NCI-H526 (cell line): ENCODE measurements at places on chromosomes 6 and 20.

- DNase-seq: no peak
Measured at GRCh38 chr6:144619966-144620365, 334.8 kb downstream of the UTRN start.

DNA sequence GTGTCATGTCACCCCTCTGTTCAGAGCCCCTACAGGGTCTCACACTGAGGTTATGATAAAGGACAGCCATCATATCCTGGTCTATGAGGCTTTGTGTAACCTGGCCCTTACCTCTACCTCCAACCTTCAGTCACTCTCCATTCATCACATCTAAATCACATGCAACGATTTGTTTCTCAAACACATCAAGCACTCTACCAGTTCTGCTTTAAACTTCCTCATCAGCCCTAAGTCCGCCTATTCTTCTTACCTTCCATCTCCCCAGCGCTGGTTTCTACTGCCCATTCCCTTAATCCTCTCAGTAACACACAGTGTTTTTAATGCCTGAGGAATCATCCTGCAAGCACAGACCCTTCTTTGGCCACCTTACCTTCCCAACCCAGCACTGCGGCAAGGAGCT lies 17.9 kb upstream of the BACH2 start:
- no peak for DNase-seq

DNA sequence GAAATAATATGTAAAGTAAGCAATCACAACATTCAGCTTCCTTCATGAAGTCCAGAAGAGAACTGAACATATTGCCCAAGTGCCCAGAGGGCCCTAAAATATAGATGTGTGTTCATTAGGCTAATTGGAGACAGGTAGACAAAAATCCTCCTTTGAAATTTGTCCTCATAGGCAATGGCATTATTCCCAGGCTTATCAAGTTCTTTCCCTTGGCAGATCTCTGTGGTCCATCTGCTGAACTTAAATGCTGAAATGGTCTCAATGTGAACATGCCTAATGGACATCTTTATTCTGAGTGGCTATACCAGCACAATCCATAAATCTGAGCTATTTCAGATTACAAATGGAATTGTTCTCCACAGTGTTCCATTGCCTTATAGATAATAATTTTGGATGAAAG lies 79.0 kb upstream of the BMP5 start:
- DNase-seq: no peak

GRCh38 chr6:46420921-46421638 lies 70.2 kb downstream of the RCAN2 start:
- DNase-seq: no peak

- peak; percentile 11 for DNase-seq
Measured at GRCh38 chr6:32108094-32108627, 977 bp downstream of the TNXB start.

- DNase-seq: no peak
Measured at GRCh38 chr20:36141310-36141709, 13.2 kb upstream of the EPB41L1 start.

DNA sequence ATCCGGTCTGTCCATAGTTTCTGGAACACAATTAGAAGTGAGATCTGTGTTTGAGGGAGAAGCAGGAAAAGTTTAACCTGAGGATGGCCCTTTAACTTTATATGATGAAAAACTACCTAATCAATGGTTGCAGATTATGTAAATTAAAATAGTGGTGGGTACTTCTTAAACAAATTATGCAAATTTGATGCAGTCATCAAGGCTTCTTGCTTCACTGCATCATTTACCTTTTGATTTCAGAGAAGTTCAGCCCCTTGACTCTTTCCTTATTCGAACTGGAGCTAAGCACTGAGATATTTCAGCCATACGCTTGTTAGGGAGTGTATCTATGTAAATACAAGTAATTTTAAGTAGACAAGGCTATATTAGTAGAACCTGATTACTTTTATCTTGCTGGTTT lies 73.8 kb downstream of the JARID2 start:
- DNase-seq: no peak

DNA sequence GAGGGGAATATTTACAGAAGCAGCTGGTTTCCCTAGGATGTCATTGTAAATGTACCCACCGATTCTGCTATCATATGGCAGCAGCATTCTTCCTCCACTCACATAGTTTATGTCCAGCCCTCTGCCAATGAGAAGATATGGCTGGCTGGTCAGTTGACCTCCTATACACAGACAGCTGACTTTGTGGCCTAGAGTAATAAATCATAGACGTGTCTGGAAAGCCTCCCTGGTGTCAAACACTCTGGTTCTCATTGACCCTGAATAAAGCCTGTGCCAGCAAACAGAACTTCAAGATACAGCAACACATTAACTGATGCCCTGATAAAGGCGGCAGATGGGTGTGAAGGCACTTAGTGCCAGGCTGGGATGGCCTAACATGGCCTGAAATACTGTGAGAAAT lies 52.6 kb downstream of the GPR63 start:
- DNase-seq: no peak

GRCh38 chr6:154960854-154961530 lies 34.1 kb upstream of the TIAM2 start:
- DNase-seq: no peak

DNA sequence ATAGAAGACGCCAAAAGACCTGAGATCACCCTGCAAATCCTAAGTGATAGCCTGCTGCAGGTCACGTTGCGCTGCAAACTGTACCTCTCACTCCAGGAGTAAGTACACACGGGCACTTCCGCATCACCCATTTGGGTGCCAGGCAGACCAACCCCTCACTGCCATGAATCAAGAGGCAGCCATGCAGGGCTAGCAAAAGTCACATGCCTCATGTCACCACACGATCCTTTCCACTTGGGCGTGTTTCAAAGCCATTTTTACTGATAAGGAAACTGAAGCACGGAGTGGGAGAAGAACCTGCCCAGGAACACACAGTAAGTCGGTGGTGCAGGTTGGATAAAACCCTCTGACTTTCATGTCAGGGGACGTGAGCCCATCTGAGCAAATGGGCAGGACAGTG lies 37.0 kb downstream of the BPIFB1 start:
- no peak for DNase-seq

DNA sequence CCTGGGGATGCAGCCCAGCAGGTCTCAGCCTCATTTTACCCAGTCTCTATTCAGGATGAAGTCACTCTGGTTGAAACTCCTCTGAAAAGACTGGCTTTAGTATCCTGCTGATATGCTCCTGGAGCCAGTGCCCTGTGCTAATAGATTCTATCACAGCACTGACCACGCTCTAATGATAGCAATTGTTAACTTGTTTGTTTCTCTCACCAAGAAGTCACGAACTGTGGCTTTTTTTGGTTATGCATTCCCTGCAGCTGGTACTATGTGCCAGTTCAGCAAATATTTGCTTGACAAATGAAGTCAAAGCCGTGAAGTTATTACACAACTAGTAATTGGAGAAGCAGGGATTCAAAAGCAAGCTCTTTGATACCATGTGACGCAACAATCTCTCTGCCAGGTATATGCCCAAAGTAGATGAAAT lies 754.6 kb downstream of the KIF16B start:
- peak; percentile 27 for DNase-seq

GRCh38 chr6:56961151-56961550 lies 6.2 kb downstream of the BEND6 start:
- DNase-seq: no peak

DNA sequence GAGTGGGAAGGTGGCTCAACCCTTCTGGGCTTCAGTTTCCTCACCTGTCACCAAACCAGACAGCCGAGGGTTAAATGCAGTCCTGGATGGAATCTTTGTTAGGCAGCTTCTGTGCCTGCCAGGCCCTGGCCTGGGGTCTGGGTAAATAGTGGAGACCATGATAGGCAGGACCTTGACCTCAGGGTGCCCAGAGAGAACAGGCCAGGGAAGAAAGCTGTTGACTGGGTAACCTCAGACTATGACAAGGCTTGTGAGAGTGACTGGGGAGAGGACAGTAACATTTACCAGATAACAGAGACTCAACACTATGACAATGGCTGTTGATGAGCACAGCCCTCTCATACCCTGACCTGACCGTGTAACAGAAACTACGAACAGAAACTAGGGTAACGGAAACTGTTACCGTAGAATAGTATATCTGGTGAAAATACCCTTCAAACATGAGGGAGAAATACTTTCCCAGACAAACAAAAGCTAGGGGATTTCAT lies 218.3 kb downstream of the PREX1 start:
- no peak for DNase-seq

GRCh38 chr6:163630572-163630971 lies 216.1 kb downstream of the QKI start:
- no peak for DNase-seq

DNA sequence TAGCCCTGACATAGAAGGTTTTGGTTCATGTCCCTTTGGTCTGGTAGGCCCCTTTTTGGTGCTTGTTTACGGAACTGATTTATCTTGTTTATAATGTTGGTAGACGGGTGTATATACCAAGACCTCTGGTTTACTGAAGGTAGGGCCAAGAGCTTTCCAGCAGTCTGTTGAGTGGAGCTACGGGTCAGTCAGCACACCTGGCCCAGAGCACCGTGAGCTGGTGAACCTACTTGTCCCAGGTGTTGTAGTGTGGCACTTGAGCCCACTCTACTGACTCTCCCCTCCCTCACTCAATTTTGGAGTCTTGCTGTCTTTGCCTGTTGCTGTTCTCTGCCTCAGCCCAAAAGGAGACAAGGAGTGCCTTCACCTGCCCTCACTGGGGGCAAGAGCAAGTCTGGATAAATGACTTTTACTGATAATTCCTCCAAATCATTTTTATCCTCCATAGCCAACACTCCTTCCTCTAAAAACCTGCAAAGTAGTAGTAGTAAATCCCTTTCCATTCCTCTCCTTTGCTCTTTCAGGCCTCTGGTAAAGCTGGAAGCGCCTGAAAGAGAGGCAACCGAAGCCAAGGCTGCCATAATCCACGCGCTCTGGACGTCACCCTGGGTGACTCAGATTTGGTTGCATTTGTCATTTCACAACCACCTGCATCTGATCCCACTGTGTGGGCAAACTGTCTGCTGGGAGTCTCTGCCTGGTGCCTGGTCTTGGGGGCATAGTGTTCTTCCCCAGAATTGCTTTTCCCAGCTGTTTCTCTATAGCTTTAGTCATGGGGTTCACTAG lies 22.2 kb downstream of the RREB1 start:
- DNase-seq: no peak

DNA sequence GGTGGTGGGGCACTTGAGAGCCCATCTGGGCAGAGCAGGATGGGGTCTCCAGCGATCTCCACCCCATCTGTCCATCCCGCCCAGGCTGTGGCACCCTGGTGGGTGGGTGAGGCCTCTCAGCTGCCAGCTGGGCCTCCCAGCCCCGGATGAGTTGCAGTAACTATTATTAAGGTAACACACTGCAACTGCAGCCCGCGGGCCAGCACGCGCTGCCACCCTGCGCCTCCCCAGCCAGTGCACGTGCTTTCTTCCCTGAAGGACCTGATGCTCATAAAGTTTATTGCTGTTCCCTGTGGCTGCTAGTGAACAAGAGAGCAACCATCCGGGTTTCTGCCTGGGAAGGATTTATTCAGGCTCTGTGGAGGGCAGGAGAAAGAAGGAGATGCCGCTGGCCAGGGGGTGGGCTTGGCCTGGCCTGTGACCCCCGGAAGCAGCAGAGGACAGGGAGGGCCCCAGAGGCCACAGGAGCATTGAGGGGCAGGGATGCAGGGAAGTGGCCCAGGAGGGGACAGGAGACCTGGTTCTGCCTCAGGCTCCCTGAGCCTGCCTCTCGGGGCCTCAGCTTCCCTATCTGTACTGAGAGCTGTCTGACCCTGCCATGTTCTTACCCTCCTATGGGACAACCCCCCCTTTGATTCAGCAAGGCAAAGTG lies 1.7 kb downstream of the IP6K3 start:
- DNase-seq: no peak

- no peak for DNase-seq
Measured at GRCh38 chr6:147449405-147450161, 58.9 kb upstream of the SAMD5 start.

GRCh38 chr20:36886859-36887751 lies 11.2 kb downstream of the TLDC2 start:
- peak; percentile 74 for DNase-seq

GRCh38 chr6:53618219-53618618 lies 47.3 kb downstream of the KLHL31 start:
- no peak for DNase-seq

- no peak for DNase-seq
Measured at GRCh38 chr6:6105472-6106036, 98.8 kb upstream of the NRN1 start.

DNA sequence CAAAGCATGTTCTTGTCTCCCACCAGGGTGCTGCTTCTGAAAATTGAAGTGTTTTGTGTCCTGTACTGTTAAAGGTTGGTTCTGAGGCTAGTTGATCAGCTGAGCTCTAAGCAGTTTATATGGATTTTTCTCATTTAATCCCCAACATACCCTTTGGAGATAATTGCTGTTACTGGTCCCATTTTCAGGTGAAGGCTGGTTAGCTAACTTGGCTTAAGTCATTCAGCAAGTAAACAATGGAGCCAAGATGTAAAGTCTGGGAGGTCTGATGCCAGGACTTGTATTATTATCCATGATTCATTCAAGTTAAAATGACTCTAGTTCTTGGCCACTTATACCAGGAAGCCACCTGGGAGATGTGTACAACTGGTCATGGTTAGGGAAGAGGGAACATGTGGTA lies 42.5 kb upstream of the FERMT1 start:
- DNase-seq: no peak

DNA sequence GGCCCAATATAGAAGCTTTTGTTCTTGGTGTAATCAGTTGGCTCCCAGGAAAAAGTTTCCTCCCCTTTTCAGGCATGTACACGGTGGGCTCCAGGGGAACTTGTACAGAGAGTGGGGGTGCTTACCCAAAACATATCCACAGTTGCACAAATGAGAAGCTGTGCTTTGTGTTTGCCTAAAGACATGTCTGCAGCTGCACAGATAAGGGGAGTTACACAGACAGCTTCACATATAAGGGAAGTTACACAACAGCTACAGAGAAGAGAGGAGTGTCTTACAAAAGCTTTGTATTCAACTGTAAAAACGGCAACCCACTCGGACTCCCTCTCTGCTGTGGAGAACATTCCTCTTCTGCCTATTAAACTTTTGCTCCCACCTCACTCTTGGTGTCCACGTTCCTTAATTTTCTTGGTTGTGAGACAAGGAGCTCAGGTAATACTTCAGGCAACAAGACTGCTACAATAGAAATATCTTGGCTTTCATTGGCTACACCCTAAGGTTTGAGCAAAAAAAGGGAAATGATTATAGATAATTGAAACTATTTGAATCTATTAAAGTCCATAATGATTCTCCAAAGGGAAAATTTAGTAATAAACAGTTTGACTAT lies 7.4 kb upstream of the PNRC1 start:
- DNase-seq: no peak

GRCh38 chr6:132300323-132300949 lies 100.8 kb downstream of the MOXD1 start:
- peak; percentile 47 for DNase-seq

DNA sequence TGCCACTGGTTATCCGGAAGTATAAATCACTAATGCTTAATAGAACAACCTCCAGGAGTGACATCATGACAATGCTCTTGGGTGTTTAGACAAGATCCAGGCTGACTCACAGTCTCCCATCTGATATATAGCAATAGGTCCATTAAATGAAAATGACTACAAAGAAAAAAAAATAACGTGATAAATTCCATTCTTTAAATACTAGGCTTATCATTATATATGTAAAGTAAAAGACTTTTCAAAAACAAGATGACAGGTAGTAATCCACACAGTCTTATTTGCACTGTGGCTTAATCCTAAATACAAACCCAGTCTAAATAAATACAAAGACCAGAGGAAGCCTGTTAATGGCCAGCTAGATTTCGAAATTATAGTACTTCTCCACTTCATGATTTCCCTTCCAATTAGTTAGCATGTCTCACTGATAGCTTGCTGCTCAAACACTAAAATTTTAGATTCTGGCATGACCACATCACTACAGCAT lies 149.1 kb upstream of the BEND3 start:
- no peak for DNase-seq

- DNase-seq: no peak
Measured at GRCh38 chr20:50526403-50526989, 16.3 kb downstream of the PTPN1 start.

GRCh38 chr6:28489366-28490204 lies 26.0 kb downstream of the GPX6 start:
- no peak for DNase-seq
